ENCODE measurements at places on chromosomes 4 and X. TPM values are rescaled to one million over a fixed set of nuclear protein-coding genes. Genes with fewer than 3 reads are reported as not detected.

DNA sequence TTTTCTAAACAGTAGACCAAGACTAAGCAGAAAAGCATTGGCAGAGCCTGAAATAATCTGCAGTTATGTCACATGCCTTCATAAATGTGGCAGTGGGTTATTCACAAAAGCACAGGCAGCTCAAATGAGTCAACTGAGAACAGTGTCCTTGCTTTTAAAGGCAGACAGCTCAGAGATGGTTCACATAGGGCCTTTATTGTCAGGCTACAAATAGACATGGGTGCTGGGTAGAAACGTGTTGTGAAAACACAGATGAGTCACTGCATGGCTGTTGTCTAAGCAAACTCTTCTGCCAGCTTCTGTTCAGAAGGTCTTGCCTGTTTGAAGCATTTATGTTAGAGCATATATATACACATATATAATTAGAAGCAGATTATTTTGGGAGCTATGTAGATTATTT, 118.0 kb downstream of the SLC4A4 start:
- H3K4me1 ChIP-seq: no peaks in the 10 kb centered on the region
- DNase-seq: no peak
- H3K27me3 ChIP-seq: no peaks in the 10 kb centered on the region
- H3K4me3 ChIP-seq: no peak overlapping the region
- H3K27ac ChIP-seq: no peak overlapping the region

- H3K36me3 ChIP-seq: no peaks in the 10 kb centered on the region
- no peak for DNase-seq
- no peak overlapping the region for H3K4me3 ChIP-seq
- no peaks in the 10 kb centered on the region for H3K4me1 ChIP-seq
- H3K27me3 ChIP-seq: no peaks in the 10 kb centered on the region
Measured at GRCh38 chr4:96681218-96681617, 841.3 kb downstream of the PDHA2 start.

GRCh38 chr4:72779241-72779640, 210.2 kb upstream of the ADAMTS3 start:
- H3K27ac ChIP-seq: no peak overlapping the region
- no peaks in the 10 kb centered on the region for H3K27me3 ChIP-seq
- H3K36me3 ChIP-seq: no peaks in the 10 kb centered on the region

Gene ATOH1
- total RNA-seq: not detected

Gene UBE2A
- 25.0 TPM for total RNA-seq
